AML-193 (cell line): ENCODE measurements at places on chromosomes 2 and 18.

DNA sequence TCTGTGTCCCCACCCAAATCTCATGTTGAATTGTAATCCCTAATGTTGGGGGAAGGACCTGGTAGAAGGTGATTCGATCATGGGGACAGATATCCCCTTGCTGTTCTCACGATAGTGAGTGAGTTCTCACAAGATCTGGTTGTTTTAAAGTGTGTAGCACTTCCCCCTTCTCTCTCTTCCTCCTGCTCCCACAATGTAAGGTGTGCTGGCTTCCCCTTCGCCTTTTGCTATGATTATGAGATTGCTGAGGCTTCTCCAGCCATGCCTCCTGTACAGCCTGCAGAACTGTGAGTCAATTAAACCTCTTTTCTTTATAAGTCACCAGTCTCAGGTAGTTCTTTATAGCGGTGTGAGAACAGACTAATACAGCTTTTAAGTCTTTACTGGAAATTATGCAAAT is 193.3 kb upstream of the RBBP8 start:
- no peak for DNase-seq

DNA sequence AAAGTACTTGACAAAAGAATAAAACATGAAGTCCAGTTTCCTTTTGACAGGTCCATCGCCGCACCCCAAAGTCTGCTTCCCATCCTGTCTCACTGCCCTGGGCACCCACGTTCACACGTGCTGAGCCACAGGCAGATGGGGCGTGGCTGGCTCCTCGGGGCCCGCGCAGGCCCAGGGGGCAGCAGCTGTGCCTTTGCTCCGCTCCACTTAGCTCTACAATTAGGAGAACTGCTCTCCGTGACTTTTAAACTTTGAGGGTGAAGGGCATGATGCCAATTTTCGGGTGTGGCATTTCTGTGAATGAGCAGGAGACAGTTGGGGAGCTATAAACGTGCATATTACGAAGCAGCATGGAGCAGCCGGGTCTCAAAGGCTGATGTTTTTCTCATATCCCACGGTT is 152.4 kb downstream of the TDRD15 start:
- no peak for DNase-seq

GRCh38 chr2:65055422-65056214 is 598 bp upstream of the CEP68 start:
- peak; percentile 23 for DNase-seq

GRCh38 chr2:197207106-197207505 is 103.5 kb downstream of the ANKRD44 start:
- no peak for DNase-seq

DNA sequence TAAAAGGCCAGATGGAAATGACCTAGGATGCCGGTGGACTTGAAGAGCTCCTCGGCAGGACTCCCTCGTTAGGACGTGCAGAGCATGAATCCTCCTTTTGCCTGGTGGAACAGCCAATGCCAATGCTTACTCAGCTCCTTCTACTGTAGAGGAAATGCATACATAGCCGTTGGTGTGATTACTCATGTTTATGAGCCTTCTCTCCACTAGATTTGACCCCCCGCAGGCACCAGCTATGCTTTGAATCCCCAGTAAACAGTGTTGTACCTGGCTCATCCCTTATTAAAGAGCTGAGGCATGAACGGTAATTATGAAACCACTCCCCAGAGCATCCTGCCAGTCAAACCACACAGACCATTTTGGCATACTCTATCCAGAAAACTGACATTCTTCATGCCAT is 172.8 kb downstream of the ANTXR1 start:
- DNase-seq = no peak

- DNase-seq = no peak
Measured at GRCh38 chr2:170530803-170531564, 184.2 kb upstream of the SP5 start.

- no peak for DNase-seq
Measured at GRCh38 chr2:213166109-213166508, 14.7 kb upstream of the IKZF2 start.

- peak; percentile 91 for DNase-seq
Measured at GRCh38 chr2:113886479-113887008, 3.3 kb upstream of the ACTR3 start.

DNA sequence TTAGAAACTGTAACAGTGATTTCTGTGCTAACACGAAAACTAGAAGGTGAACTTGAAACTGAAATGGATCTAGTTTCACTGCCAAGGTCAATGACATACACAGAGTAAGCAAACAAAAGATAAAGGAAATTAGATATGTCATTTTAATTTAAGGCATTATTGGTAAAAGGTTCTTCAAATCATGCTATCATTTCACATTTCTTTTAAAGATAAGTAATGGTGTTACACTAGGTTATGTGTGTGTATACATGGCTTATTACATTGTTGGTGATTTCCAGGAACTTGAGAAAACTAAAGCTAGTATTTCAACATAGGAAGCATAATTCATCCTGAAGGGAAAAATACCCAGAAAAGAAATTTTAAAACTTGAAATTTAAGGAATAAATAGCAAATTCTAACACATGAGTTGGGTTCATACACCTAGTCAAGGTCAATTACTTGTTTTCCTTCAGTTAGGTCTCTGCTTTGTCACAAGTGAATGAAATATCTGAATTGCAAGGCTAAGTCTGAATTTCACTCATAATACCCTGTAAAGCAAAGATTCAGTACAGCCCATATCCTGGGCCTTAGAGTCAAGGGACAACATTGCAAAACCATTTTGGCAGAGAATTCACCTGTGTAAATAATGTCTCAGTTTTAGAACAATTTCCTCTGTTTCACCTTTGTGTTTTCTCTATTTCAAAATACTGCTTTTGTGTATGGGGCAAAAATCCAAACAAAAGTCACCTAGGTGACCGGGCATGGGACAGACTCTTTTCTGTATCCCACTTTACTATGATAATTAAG is 141.6 kb downstream of the SRBD1 start:
- no peak for DNase-seq

- no peak for DNase-seq
Measured at GRCh38 chr2:63778391-63778790, 63.3 kb upstream of the UGP2 start.

DNA sequence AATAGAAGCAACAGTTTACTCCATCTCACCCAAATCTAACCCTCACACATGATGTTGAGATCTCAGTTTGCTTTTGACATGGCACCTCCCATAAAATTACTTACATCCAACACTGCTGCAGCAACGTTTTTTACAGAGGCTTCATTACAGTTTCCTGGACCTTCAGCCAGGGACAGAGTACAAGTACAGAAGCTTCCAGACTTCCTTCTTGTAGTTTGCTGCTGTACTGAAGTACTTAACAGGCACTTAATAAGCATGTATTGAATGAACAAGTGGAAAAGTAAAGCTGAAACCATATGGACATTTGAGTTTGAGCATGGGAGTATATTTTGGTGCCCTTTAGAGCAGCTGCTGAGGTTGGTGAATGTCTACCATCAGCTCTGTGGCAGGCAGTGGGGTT is 514.2 kb downstream of the PTPRM start:
- no peak for DNase-seq

DNA sequence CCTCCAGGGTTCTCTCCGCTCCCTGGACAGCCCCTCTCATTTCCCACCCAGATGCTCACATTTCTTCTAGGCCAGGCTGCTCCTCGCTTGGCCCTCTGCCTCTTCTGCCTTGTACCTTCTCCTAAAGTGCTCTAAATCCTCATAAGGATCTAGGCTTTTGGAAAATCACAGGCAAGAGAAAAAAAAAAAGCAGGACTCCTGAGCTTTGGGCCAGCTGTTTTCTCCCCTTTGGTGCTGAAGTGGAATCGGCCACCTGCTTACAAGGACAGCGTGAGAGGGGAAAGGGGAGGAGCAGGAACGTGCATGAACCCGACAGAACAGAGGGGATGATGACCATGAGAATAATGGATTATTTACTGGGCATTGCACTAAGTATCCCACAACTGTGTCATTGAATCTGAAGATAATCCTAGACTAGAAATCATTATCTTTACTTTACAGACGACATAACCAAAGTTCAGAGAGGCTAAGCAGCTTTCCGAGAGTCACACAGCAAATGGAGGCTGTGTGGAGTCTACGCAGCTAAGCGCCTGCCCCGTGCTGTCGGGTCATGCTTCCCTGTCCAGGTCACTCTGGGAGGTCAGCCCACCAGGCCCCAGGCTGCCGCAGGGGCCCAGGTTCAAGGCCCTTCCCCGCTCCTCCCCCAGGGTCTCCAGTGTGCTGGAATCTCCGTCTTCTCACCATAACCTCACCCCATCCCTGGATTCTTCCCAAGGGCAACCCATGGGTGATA is 141.9 kb downstream of the PXDN start:
- DNase-seq = no peak

- DNase-seq = no peak
Measured at GRCh38 chr18:23281626-23282436, 146.5 kb downstream of the CABLES1 start.

GRCh38 chr2:133871545-133872209 is 303.4 kb upstream of the NCKAP5 start:
- DNase-seq = no peak

DNA sequence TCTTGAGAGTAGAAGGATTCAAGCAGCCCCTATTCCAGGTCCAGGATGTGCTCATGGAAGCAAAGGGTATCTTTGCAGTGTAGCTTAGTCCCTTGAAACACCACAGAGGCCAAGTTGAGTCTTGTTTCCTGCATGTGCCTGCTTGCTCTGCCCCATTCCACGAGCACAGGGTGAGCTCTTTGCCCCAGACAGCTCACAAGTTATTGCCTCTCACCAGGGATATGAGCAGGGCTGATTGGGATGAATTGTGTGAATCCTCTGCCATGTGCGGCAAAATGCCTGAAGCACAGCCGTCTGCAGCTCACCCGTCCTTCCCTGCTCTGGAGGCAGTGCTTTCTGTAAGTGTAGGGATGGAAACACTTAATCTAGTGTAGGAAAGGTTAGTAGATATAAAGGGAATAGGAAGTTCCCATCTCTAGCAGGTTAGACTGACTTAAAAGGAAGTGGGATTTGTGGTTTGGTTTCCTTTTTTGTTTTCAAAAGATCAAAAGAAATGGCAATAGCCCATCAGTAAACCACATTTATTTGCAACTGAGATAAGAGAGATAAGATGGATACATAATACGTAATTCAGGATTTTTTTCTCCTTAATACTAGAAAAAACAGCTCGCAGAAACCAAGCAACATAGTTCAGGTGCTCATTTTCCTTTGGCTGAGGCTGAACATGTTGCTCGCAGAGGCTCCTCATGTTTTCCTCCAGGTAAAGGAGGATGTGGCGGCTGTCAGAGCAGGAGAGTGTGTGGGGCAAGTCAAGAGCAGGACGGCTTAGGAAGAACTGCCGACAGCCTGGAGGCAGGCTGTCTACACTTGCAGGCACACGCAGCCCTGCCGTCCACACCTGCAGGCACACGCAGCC is 41.4 kb downstream of the TMEM182 start:
- DNase-seq = no peak

DNA sequence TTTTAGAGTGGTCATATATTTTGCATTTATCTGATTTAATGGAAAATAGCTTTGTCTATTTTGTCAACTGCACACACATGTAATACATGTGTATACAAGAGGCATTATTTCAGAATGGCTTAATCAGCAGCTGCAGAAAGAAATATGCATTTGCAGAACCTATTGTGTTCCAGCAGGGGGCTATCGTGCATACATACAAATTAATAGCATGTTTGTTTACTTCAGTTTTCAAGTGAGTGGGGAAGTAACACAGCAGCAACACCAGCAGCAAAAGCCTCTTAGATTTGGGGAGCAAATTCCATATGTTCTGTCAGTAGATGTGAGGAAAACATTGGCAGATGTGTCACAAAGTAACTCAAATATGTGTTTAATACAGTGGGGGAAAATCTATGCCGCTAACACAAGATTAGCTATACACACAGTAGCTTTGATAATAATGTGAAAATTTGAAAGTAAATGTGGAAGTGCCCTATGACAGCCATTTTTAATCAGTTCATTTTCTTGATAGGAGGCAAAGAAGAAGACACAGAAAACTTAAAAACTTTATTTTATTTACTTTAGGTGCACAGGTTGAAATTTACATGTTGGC is 218.1 kb downstream of the WDR7 start:
- peak; percentile 77 for DNase-seq

- no peak for DNase-seq
Measured at GRCh38 chr2:25034081-25034480, 7.8 kb upstream of the EFR3B start.

- no peak for DNase-seq
Measured at GRCh38 chr2:2848621-2849333, 517.7 kb upstream of the MYT1L start.

DNA sequence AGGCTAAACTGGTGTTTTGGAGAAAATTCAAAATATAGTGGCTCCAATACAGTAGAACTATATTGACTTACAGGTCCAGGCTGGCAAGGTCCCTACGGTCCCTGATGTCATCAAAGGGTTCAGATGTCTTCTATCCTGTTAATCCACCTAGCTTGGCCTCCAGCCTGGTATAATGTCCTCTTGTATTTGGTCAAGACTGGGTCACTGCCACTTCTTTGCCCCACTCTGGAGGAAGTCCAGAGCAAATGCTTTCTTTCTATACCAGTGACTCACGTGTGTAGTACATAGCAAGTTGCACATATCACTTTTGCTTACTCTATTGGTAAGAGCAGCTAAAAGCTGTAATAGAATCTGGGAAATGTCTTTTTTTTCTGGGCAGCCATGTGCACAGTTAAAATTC is 80.8 kb downstream of the LCLAT1 start:
- no peak for DNase-seq

DNA sequence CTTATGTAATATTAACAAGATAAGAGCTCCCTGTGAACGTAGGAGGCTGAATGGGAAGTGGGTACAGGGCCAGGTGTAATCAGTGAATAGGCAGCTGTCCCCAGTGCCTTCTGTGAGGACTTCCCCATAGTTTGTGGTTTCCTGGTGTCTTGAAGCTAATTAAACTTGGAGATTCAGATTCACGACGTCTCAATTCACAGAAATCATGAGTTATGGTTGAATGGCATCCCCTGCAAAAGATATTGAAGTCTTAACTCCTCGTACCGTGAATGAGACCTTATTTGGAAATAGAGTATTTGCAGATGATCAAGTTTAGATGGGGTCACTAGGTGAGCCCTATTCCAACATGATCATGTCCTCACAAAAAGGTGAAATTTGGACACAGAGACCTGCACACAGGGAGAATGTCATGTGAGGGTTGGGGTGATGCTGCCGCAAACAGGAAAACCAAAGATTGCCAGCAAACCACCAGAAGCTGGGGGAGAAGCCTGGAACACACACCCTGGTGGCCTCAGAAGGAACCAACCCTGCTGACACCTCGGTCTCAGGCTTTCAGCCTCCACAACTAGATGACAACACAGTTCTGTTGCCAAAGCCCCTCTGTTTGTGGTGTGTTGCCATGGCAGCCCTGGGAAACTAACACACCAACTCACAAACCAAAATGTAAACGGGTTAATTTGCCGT is 13.2 kb downstream of the ARL4C start:
- DNase-seq = no peak

- no peak for DNase-seq
Measured at GRCh38 chr2:82158150-82158549, 1853.6 kb upstream of the LRRTM1 start.

GRCh38 chr2:117940436-117940835 is 73.4 kb downstream of the CCDC93 start:
- DNase-seq = no peak

DNA sequence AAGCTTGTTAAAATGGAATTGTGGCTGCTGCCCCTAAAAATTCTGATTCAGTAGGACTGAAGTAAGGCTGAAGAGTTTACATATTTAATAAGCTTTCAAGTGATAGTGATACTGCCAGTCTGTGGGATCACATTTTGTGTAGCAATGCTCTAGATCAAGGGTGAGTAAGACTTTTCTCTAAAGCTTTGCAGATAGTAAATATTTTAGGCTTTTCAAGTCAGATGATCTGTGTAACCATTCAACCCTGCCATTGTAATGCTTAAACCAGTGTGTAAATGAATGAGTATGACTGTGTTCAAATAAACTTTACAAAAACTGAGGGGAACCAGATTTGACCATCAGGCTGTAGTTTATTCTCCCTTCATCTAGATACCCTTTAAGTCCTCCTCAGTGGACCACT is 92.7 kb downstream of the PIK3C3 start:
- DNase-seq = peak; percentile 9
